ENCODE measurements at places on chromosomes 2 and 18.

GRCh38 chr2:1739322-1739957, 4.9 kb downstream of the PXDN start:
- no peak for DNase-seq

DNA sequence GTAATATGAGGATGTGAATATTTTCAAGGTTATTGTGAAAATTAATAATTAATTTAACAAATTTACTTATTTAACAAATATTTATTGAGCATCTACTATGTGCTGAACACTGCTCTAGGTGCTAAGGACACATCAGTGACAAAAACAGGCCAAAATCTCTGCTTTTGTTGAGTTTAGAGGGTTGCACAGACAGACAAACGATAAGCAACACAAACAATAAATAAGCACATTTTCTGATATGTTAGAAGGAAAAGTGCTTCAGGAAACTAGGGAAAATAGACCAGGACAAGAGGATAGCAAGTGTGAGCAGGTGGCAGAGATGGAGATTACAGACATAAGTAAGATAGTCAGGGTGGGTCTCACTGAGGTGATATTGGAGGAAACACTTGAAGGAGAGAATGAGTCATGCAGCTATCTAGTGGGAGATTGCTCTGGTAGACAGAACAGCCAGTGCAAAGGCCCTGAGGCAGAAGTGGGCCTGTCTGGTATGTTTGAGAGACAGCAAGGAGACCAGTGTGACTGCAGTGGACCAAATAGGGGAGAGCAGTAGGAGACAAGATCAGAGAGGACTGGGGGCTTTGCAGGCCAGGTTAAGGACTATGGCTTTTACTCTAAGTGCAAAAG, 38.3 kb downstream of the SFXN5 start:
- DNase-seq: no peak

- DNase-seq: no peak
Observed at GRCh38 chr2:69018678-69019095, 5.7 kb downstream of the ANTXR1 start.

- no peak for DNase-seq
Observed at GRCh38 chr18:55547705-55548056, 40.3 kb downstream of the TCF4 start.
